ENCODE measurements at places on chromosomes 7 and 10. TPM values are rescaled to one million over a fixed set of nuclear protein-coding genes. Genes with fewer than 3 reads are reported as not detected.

- peak; percentile 24 for DNase-seq
These were observed at the start of gene FFAR4 for GRCh38 chr10:93566435-93567276. FFAR4 (plus strand) TSS chr10:93566665; CDS start chr10:93566721, 56 bp downstream.

- no peak for DNase-seq
These were observed 618.3 kb upstream of the AUTS2 start for GRCh38 chr7:68980011-68980410.

DNA sequence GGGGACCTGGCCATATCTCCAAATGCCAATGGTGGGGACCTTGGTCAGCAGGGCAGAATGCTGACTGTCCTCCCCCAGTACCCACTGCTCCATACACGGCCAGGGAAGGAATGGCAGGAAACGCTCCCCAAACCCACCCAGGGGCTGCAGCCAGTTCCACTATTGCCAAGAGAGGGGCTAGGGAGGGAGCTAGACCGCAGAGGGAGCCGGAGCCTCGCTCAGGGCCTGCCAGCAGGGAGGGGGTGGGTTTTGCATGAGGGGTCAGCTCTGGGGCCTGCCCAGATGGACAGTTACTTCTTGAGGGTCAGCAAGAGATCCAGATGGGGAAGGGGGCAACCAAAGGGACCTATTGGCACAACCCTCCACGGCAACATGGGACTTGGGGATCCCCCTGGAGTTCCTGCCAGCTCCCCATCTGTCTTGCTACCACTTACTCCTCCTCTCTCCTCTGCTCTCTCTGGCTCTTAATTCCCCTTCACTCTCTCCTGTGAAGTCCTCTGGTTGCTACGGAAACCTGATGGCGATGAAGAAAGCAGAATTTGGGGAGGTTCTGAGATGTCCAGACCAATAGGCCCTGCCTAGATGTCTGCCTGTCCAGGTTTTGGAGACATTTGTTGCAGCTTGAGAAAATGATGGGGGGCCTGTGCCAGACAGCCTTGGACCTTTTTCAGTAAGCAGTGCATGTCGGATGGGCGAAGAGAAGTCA lies 12.6 kb downstream of the FGF8 start:
- DNase-seq: no peak

RASA4B gene
- 4.4 TPM for total RNA-seq

Data from heart left ventricle (tissue), 16 donors.